Tibial nerve (tissue), 4 donors: ENCODE measurements at places on chromosomes 2 and 18. TPM values are rescaled to one million over a fixed set of nuclear protein-coding genes. Genes with fewer than 3 reads are reported as not detected.

LYG2 gene
- total RNA-seq, result not detected

DYNAP gene
- not detected for total RNA-seq

CCDC85A gene
- 4.5 TPM for total RNA-seq

GATA6 gene
- 8.4 TPM for total RNA-seq

ATP8B1 gene
- 25.8 TPM for total RNA-seq

ATP6V1B1 gene
- total RNA-seq, result 2.5 TPM

CPLX4 gene
- not detected for total RNA-seq

YWHAQ gene
- total RNA-seq, result 213 TPM

GRCh38 chr2:238172439-238172838 is 13.7 kb downstream of the ERFE start:
- DNase-seq, result no peak

GRCh38 chr18:76351961-76352581 is 143.0 kb downstream of the ZNF516 start:
- DNase-seq, result peak; percentile 30

DNA sequence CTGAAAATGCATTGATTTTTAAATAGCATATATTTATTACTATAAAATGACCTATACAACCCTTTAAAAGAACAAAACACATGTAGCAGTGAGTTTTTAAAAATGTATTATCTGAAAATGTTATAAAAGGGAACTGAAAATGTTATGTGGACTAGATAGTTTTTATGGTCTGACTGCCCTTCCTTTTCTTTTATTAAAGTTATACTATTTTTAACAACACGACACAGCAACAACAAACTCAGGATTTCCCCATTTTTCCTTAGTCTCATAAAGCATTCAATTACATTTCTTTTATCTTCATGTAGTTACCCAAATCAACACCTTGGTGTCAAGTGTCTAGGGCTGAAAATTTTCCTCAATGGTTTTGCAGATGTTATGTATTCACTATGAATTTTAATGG is 132.8 kb upstream of the TMEFF2 start:
- DNase-seq, result no peak

GRCh38 chr2:237895544-237896506 is 36.4 kb downstream of the RAMP1 start:
- no peak for DNase-seq

DNA sequence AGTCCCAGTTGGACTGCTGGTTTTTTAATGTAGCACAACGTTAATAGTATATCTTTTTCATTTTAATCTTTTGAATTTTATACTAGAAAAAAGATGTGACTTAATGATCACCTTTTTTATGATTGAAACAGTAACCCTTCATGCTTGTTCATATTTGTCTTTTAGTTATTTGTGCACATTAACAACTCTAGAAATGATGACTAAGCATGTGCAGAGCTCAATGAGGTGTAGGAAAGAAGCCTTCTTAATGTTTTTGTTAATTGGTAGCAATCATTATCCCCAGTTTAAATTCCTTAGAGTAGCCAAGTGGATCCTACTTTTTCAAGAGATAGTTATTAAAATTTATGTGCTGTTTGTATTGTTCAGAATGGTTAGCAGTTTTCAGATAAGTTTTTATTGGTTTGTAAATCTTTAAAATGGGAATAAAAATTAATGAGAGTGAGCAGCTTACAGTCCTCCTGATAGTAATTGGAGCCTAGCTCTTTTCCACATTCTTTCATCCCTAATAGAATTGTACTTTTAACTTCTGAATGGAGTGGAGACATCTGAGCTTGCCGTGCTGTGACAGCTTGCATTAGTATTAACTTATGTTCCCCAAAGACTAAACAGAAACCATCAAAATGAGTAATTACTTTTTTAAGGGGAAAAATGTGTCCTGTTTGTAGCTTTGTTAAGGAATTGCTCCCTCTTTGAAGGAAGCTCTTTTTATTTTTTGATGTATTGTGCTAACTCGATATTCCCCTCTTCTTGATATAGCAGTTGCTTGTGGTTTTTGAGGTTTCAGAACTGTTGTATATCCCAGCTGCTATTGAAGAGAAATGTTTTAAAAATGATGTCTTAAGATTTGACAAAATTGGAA is 17.3 kb downstream of the PIK3C3 start:
- DNase-seq, result no peak

DNA sequence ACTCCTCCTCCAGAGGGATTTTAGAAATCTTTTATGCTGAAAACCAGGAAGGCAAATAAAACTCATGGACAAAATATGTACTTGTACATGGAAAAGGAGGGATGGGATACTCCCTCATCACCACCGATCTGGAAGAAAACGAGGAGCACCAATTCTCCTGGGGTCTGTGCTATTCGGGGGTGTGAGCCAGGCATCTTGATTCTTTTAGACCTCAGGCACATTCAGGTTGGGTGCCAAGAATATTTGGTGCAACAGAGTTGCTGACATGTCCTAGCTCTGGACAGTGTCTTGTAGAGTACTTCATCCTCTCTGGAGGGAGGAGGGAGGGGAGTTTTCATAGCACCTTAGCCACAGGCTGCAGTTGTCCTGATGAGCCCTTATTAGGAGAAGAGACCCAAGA is 163.0 kb downstream of the PRKCE start:
- peak; percentile 41 for DNase-seq

GRCh38 chr18:69897397-69898108 is 50.1 kb downstream of the CD226 start:
- DNase-seq, result no peak

DNA sequence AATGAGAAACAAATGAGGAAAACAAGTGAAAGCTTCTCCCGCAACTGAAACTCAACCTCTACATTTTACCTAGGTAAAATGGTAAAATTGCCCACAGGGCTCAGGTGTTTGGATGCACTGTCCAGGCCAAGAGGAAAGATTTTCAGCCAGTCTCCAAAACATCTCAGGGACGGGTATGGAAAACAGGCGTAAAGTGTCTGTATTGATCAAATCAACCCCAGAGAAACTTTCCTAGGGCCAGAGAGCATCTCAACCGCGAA is 361 bp upstream of the HAT1 start:
- DNase-seq, result no peak

DNA sequence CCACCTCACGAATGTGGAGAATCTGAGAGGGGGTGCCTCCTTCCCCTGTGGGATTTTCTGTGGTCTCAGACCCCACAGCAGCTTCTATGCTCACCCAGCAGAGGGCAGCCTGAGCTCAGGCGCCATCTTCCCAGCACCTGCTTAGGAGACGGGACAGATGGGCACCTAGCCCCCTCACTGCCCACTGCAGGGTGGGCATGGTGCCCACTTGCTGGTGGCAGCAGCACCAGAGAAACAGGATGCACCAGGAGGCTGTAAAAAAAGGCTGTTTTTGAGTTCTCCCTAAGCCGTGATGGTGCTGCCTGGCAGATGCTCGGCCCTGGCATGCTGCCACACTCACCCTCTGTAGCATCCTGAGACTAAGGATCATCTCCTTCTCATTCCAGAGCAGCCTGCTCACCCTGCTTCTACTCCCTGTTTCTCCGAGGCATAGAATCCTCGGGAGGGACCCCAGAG is 19.1 kb upstream of the SLC20A1 start:
- DNase-seq, result no peak

- DNase-seq, result no peak
Observed at GRCh38 chr2:64525317-64525613, 1.1 kb downstream of the AFTPH start.

DNA sequence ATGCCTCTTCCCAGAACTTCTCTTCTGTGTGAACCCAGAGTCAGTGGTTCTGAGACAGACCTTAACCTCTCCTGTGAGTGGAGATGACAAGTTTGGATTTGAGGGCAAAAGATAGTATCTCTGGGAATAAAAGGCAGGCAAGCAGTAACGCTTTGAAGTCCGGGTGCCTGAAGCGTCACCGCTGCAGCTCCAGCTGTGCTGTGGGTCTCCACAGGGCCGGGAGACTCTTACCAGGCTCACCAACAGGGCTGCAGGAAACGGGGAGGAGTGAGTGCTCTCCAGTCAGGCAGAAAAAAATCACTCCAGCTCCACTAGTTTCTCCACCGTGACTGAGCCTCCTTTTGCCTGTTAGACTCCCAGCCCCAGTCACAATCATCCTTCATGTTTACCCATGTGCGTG is 79.7 kb upstream of the MAP4K4 start:
- DNase-seq, result no peak

- DNase-seq, result no peak
Observed at GRCh38 chr2:237556773-237557632, 9.4 kb upstream of the PRLH start.

DNA sequence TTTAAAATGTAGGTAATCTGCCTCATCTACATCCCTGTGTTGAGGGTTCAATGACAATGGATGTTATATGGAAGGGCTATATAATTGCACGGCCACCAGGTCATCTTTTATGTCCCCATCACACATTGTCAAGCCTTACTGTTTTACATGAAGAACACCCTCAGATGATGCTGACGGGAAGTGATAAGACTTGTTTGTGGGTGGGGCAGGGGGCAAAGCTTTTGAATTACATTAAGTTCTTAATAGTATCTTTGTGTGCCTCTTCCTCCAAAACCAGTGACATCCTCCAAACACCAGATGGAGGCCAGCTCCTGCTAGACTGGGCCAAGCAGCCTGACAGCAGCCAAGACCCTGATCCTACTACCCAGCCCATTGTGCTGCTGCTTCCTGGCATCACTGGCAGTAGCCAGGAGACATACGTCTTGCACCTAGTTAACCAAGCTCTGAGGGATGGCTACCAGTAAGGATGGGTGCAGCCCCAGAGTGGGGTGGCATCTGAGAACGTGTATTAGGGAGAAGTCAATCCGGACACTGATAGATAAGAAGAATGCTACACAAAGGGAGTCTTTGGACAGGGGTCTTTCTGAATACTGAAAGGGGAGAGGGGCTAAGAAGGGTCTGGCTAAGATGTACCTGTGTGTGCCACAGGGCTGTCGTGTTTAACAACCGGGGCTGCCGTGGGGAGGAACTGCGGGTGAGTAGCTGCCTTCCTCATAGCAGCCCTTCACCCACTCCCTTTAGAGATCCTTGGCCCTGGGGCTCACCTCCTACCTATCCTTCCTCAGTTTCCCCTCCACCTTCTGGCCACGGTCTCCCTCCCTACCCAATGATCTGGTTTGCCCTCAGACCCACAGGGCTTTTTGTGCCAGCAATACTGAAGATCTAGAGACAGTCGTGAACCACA is 5.3 kb downstream of the ABHD1 start:
- DNase-seq, result no peak

DNA sequence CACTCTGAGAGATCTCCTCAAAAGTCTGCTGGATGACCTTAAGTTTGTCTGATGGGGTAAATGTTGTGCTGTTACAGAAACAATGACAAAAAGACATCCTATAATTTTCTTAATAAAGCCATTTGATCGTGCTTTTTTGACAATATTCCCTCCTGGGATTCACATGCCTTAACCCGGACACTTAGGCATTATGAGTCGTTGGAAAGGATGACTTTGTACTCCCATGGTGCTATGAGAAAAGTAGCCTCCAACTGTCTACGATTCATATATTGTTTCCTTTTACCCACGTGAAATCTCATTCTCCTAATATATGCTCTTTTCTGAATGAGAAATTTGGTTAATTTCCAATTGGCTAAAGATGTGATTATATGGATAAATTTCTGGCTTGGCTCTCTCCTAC is 6.1 kb upstream of the MPP4 start:
- DNase-seq, result no peak

- DNase-seq, result no peak
Observed at GRCh38 chr2:119319593-119319992, 47.0 kb downstream of the C2orf76 start.

DNA sequence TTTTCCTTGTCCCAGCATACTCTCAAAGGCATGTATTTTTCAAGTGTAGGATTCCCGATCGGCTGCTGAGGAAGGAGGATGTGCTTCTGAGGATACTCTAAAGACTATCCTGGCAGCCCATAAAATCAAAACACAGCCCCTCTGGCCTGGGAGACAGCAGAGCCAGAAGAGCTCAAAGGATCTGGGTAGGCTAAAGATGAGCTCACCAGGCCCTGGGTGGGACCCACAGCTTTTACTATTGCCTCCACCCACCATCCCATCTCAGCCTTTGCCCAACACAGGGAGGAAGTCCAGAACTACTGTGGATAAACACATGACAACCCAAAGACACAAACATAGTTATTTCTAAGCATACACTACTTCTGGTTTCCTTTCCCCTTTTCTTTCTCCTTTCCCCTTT is 79.1 kb upstream of the ZFP36L2 start:
- DNase-seq, result peak; percentile 37
